Uterus (tissue), 4 donors: ENCODE measurements at places on chromosomes 5 and 9. TPM values are rescaled to one million over a fixed set of nuclear protein-coding genes. Genes with fewer than 3 reads are reported as not detected.

CSF1R gene
- 32.9 TPM for total RNA-seq

GARIN3 gene
- total RNA-seq = not detected

MEGF10 gene
- 1.6 TPM for total RNA-seq

BRINP1 gene
- 1.3 TPM for total RNA-seq

GRCh38 chr9:35089434-35089833 is 7.0 kb downstream of the PIGO start:
- no peak for DNase-seq
- H3K27me3 ChIP-seq = no peaks in the 10 kb centered on the region
- no peaks in the 10 kb centered on the region for H3K36me3 ChIP-seq
- H3K4me3 ChIP-seq = no peak overlapping the region

DNA sequence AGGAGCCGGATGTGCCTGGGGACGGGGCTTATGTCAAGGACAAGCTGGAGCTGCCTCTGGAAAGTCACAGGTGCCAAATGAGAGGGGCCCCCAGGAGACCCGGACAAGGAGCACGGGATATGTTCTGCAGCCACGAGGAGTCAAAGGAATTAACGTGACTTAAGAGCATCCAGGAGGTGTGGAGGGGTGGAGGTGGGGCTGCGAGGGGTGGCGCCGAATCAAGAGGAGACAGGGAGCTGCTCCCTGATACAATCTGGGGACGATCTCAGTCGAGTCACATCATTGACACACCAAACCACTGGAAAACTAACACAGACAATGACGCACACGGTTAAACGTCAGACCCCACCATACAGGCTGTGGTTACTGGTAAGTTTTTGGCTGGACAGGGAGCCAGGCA is 10.4 kb downstream of the CCDC127 start:
- no peak overlapping the region for H3K4me3 ChIP-seq
- no peak for DNase-seq
- H3K4me1 ChIP-seq = no peaks in the 10 kb centered on the region

DNA sequence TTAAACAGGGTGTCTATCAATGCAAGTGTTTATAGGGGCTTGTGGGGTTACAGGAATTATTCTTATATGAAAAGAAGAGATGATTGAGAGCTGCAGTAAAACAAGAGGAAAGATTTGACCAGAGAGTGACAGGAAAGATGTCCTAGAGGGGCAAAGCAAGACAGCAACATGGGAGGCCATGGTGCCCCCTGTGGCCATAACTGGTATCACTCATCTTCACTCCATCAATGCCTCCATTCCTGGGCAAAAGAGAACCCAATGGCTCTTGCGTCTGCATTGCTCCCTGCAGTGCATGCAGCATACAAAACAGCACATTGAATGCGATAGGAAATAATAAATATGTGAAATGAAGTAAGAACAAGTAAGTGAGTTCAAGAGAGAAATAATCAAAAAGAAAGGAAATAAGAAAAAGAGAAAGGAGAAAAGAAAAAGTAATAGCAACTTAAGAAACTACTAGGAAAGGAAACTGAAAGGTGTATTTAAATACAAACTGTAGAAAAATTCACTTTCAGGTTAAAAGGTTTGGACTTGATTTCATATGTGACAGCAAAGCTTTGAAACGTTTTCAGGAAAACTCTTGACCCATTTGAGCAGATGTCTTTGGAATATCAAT is 206.6 kb downstream of the SEMA5A start:
- H3K4me1 ChIP-seq = no peaks in the 10 kb centered on the region
- H3K27me3 ChIP-seq = no peaks in the 10 kb centered on the region
- H3K4me3 ChIP-seq = no peak overlapping the region
- no peak for DNase-seq
- H3K36me3 ChIP-seq = no peaks in the 10 kb centered on the region

DNA sequence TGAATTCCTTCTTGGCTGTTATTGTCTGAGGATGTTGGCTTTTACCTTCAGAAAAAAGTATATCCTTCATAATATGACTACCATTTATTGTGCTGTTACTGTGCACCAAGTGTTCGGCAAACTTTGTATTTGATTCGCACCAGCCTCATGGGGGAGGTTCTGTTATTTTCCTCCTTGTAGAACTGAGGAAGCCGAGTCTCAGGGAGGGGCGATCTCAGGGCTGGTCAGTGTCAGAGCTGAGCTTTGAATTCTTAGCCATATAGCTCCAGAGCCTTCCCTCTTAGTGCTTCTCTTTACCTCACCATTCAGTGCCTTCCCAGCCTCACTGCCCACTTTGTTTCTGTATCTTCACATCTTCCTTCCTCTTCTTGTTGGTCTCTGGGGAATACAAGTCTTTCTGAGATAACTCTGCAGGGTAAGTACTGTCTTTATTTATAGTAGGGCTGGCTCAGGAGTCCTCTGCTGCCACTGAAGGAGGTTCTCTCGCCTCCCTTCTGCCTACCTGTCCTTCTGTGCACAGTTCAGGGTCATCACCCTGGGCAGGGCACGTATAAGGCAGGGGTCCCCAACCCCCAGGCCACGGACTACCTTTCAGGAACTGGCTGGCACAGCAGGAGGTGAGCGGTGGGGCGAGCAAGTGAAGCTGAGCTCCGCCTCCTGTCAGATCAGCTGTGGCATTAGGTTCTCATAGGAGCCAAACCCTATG is 48.4 kb downstream of the GALNT10 start:
- no peaks in the 10 kb centered on the region for H3K4me1 ChIP-seq
- H3K27ac ChIP-seq = no peak overlapping the region
- no peak for DNase-seq

DNA sequence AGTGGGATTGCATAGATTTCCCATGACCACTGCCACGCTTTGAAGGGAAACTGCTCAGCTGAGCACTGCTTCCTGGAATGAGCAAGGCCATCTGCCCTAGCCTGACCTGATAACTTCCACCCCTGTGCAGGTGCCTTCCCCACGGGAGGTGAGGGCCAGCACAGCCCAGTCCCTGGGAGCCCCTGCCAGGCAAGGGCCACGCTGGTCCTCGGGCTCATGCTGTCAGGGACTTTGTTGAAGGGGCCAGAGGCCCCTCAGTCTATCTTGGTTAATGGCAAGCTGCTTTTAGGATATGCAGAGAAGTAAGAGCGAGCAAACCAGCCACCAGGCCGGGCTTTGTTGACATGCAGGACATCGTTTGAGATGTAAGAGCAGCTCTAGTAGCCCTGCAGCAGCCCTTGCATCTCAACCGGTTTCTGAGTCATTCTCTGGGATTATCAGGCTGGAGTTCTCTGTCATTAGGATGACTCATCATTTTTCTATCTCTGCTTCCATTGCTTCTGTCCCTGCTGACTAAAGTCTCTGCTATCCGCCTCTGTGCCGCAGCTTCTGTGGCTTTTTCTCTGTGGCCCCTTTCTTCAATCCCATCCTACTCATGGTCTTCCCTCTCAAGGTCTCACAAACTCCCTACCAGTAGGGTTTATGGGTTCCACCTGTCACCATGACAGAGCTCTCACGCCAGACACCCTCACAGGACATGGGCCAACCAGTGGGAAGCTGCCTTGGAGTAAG is 30.6 kb upstream of the IQGAP2 start:
- H3K27ac ChIP-seq = no peak overlapping the region
- H3K4me1 ChIP-seq = no peaks in the 10 kb centered on the region
- H3K27me3 ChIP-seq = no peaks in the 10 kb centered on the region
- no peaks in the 10 kb centered on the region for H3K36me3 ChIP-seq
- DNase-seq = no peak
- H3K4me3 ChIP-seq = no peak overlapping the region

DNA sequence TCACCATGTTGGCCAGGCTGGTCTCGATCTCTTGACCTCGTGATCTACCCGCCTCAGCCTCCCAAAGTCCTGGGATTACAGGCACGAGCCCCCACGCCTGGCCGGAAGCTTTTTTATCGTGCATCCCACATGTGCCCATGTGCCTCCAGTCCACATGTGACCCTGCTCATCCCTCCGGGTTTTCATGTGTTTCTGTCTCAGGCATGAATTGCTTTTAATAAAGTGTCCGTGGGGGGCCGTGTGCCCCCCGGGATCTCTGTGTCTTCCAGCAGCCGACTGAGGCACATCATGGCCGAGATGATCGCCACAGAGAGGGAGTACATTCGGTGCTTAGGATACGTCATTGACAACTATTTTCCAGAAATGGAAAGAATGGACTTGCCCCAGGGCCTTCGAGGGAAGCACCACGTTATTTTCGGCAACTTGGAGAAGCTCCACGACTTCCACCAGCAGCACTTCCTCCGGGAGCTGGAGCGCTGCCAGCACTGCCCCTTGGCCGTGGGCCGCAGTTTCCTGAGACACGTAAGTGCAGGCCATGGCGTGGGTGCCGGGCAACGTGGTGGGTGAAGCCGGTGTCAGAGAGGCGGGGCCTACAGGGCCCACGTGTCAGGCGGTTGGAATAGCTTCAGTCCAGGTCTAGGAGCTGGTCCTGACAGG is 22.1 kb upstream of the LRRC14B start:
- DNase-seq = peak; percentile 59
- no peaks in the 10 kb centered on the region for H3K36me3 ChIP-seq
- no peaks in the 10 kb centered on the region for H3K4me1 ChIP-seq
- H3K27ac ChIP-seq = no peak overlapping the region

- H3K36me3 ChIP-seq = no peaks in the 10 kb centered on the region
- no peaks in the 10 kb centered on the region for H3K27me3 ChIP-seq
- H3K27ac ChIP-seq = no peak overlapping the region
- no peak for DNase-seq
- H3K4me3 ChIP-seq = no peak overlapping the region
Measured at GRCh38 chr5:142170254-142170953, 61.8 kb downstream of the NDFIP1 start.

GRCh38 chr5:83035373-83036100 is 41.7 kb downstream of the TMEM167A start:
- H3K4me1 ChIP-seq = no peaks in the 10 kb centered on the region
- H3K27ac ChIP-seq = no peak overlapping the region
- H3K36me3 ChIP-seq = no peaks in the 10 kb centered on the region
- no peak for DNase-seq
- H3K4me3 ChIP-seq = no peak overlapping the region
- H3K27me3 ChIP-seq = no peaks in the 10 kb centered on the region

DNA sequence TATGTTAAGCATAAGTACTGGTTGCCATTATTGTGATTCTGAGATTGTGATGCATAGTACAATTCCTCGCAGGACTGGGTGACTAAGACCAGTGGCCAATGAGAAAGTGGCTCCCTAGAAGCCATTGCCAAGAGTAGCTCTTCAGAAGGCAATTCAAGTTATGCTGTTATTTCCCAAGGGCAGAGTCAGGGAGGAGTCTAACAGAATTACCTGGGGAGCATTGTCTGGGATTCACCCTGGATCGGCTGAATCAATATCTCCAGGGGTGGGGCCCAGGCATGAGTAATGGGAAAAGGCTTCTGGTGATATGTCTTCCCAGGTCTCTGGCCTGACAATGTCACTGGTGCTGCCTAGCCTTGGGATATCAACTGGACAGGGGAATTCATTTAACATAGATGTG is 10.9 kb upstream of the ARHGEF28 start:
- no peak for DNase-seq
- no peaks in the 10 kb centered on the region for H3K36me3 ChIP-seq
- no peak overlapping the region for H3K4me3 ChIP-seq
- H3K4me1 ChIP-seq = no peaks in the 10 kb centered on the region
- no peak overlapping the region for H3K27ac ChIP-seq
- no peaks in the 10 kb centered on the region for H3K27me3 ChIP-seq

GRCh38 chr5:31769530-31769929 is 130.6 kb downstream of the PDZD2 start:
- H3K4me3 ChIP-seq = no peak overlapping the region
- no peak overlapping the region for H3K27ac ChIP-seq
- H3K4me1 ChIP-seq = no peaks in the 10 kb centered on the region
- no peaks in the 10 kb centered on the region for H3K36me3 ChIP-seq

DNA sequence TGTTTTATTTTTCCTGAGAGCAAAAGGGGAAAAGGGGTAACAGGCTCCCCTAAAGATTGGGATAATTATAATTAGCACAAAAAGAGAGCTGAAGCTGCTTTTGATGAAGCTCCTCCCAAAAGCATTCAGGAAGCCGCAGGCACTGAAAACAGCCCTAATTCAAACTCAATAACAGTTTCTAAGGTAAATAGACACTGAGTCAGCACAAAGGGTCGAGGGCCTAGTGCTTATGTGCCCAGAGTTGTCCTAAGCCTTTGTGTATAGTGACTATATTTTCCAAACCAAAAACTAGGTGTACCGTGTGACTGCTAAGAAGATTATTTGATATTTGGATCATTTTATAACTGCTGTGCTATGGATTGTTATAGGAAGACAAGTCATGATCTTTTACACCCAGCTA is 67.7 kb downstream of the HMHB1 start:
- no peak for DNase-seq
- no peak overlapping the region for H3K4me3 ChIP-seq
- H3K36me3 ChIP-seq = no peaks in the 10 kb centered on the region
- H3K4me1 ChIP-seq = no peaks in the 10 kb centered on the region
- no peak overlapping the region for H3K27ac ChIP-seq
